ENCODE measurements at places on chromosomes 1 and 21. TPM values are rescaled to one million over a fixed set of nuclear protein-coding genes. Genes with fewer than 3 reads are reported as not detected.
A peak's percentile ranks its signal among the peaks of the same experiment; 100 is the strongest.

- peak; percentile 97 for DNase-seq
- peaks cover 24% of the 10 kb centered on the region for H3K36me3 ChIP-seq
- peaks cover 89% of the 10 kb centered on the region for H3K4me1 ChIP-seq
- no peaks in the 10 kb centered on the region for H3K27me3 ChIP-seq
- H3K27ac ChIP-seq: peak overlapping the region; percentile 99
- peak overlapping the region; percentile 67 for H3K4me3 ChIP-seq
Measured at GRCh38 chr1:21294266-21294989, 4.2 kb upstream of the ECE1 start.

DNA sequence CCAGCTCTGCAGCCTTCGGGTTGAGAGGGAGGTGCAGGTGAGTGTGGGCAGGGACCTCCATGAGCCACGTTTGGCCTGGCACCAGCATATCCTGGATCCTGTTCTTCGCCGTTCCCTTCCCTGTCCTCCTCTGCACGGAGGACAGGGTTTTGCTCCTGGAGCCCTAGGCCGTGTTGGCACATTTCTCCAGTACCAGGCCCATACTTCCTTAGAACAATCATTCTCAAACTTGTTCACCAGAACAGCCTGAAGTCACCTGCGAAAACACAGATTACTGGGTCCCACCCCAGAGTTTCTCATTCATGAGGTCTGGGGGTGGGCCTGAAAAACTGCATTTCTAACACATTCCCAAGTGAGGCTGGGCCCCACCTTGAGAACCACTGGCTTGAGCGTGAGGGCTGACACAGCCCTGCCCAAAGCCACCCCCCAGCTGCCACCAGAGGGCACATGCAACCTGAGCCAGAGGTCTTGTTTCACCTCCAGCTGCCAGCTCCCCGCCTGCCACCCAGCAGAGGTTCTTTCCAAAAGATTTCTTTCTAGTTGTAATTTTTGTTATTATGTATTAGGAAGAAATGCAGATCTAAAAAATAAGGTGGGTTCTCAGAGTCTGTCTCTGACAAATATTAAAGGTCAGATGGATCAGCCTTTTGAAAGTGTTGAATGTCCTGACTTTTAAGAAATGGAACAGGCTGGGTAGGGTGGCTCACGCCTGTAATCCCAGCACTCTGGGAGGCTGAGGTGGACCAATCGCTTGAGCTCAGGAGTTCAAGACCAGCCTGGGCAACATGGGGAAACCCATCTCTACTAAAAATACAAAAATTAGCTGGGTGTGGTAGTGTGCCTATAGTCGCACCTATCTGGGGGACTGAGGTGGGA is 39.6 kb upstream of the LDLRAP1 start:
- no peak overlapping the region for H3K4me3 ChIP-seq
- H3K27ac ChIP-seq: peak overlapping the region; percentile 65
- no peaks in the 10 kb centered on the region for H3K36me3 ChIP-seq
- DNase-seq: peak; percentile 86

DNA sequence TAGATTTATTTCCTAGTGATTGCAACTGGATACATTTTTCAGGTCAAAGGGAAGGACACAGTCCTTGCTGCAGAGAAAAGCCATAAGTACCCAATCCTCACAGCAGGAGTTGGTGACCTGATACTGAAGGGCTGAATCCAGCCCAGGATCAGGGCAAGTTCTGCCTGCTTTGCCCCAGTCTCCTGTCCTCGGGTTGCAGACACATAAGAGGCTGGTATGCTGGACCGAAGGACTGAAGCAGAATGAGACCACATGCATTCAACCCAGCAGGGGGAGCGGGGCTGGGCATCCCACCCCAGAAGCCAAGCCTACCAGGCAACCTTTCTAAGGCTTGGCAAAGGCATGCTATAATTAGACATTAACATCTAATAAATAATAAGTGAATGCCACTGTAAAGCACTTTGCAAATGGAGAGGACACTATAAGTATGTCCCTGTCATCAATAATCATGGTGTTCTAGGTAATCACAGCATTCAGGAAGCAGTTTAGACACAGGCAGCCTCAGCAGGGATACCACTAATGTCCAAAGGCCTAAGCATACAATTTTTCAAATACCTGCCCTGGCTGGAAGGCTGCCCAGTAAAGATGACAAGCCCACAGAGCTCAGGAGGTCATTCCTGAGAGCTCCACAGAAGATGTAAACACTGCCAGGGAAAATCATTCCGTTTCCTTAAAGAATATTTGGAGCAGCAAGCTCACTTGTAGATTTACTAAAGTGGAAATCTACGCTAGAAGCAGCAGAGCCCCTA is 47.6 kb downstream of the KRTAP19-8 start:
- H3K27ac ChIP-seq: no peak overlapping the region
- DNase-seq: no peak
- H3K27me3 ChIP-seq: no peaks in the 10 kb centered on the region
- no peaks in the 10 kb centered on the region for H3K4me1 ChIP-seq
- no peak overlapping the region for H3K4me3 ChIP-seq

DNA sequence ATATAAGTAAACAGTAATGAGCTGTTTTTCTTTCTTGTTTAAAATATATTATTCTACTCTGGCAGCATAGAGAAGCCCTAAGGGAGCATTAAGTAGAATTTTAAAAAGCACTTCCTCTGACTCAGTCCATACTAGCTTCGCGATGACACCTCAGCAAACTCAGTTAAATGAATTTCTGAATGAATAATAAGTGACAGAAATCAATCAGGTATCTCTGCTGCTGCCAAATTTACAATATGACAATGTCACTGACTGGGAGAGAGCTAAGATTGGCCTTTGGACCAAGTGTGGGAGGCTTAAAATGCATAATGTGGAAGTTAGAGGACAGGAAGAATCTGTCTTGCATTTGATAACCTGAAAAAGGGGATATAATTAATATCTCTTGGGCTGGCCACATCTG is 296.1 kb downstream of the HHIPL2 start:
- H3K36me3 ChIP-seq: no peaks in the 10 kb centered on the region
- peaks cover 15% of the 10 kb centered on the region for H3K4me1 ChIP-seq
- no peak for DNase-seq
- H3K4me3 ChIP-seq: no peak overlapping the region
- no peaks in the 10 kb centered on the region for H3K27me3 ChIP-seq
- H3K27ac ChIP-seq: no peak overlapping the region

DNA sequence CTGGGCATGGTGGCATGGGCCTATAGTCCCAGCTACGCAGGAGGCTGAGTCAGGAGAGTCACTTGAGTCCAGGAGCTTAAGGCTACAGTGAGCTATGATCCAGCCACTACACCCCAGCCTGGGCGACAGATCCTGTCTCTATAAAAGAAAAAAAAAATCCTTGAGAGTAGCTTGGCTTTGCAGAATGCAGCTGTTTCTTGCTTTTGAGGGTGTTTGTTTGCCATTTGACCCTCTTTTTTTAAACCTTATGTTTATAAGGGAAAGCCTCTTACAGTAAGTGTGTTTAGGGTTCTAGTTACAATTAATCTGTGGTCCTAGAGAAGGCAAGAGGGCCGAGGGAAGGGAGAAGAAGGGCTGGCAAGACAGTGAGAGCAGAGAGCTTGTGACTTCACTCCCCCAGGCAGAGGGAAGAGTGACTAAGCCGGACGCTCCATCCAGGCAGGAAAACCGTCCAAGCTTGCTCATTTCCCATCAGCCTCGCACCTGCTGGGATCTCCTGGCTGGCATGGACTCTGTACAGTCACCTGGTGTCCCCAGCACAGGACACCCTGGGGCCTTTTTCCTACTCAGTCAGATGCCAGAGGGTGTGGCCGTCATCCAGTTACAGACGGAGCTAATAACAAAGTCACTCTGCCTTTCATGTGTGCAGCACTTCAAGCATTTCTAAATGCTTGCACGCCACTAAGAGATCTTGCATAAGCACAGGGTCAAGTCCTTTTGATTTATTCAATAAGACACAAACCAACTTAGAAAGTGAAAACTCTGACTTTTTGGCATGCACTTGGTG is 55.5 kb upstream of the PSEN2 start:
- H3K4me3 ChIP-seq: no peak overlapping the region
- peaks cover 8% of the 10 kb centered on the region for H3K4me1 ChIP-seq
- H3K27me3 ChIP-seq: no peaks in the 10 kb centered on the region
- no peak for DNase-seq
- no peak overlapping the region for H3K27ac ChIP-seq

- H3K4me3 ChIP-seq: no peak overlapping the region
- DNase-seq: no peak
- peaks cover 3% of the 10 kb centered on the region for H3K27me3 ChIP-seq
- no peak overlapping the region for H3K27ac ChIP-seq
- peaks cover 15% of the 10 kb centered on the region for H3K36me3 ChIP-seq
- H3K4me1 ChIP-seq: peaks cover 43% of the 10 kb centered on the region
Measured at GRCh38 chr1:23561813-23562100, 2.5 kb upstream of the ID3 start.

GRCh38 chr1:169245706-169246105 is 121.9 kb downstream of the NME7 start:
- H3K4me3 ChIP-seq: no peak overlapping the region
- no peak overlapping the region for H3K27ac ChIP-seq
- no peaks in the 10 kb centered on the region for H3K27me3 ChIP-seq
- no peaks in the 10 kb centered on the region for H3K36me3 ChIP-seq
- no peaks in the 10 kb centered on the region for H3K4me1 ChIP-seq

- no peaks in the 10 kb centered on the region for H3K4me1 ChIP-seq
- no peak overlapping the region for H3K27ac ChIP-seq
- H3K4me3 ChIP-seq: no peak overlapping the region
- H3K27me3 ChIP-seq: no peaks in the 10 kb centered on the region
- no peaks in the 10 kb centered on the region for H3K36me3 ChIP-seq
Measured at GRCh38 chr1:225607355-225607754, 45.6 kb downstream of the ENAH start.

- H3K4me3 ChIP-seq: no peak overlapping the region
- no peak for DNase-seq
- no peak overlapping the region for H3K27ac ChIP-seq
- H3K36me3 ChIP-seq: no peaks in the 10 kb centered on the region
- peaks cover 18% of the 10 kb centered on the region for H3K27me3 ChIP-seq
Measured at GRCh38 chr1:47471163-47471562, 33.3 kb downstream of the FOXD2 start.

DNA sequence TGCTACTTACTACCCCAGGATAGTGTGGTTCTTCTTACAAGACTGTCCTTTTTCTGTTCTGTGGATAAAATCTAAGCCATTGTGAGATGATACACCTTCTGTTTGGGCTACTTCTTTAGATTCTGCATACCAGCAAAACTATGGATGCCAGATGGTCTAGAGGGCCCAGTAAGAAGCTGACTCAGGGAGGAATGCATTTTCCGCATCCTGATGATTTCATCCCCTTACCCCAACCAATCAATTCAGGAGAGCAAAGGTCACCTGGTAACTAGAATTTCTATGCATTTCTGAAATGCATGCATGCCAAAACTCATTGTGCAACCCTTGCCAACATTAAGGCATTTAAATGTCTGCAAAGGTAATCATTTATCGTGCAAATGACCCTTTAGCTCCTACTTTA is 285.7 kb upstream of the ZP4 start:
- no peaks in the 10 kb centered on the region for H3K27me3 ChIP-seq
- DNase-seq: no peak
- no peaks in the 10 kb centered on the region for H3K4me1 ChIP-seq
- H3K4me3 ChIP-seq: no peak overlapping the region
- H3K36me3 ChIP-seq: no peaks in the 10 kb centered on the region
- no peak overlapping the region for H3K27ac ChIP-seq

DNA sequence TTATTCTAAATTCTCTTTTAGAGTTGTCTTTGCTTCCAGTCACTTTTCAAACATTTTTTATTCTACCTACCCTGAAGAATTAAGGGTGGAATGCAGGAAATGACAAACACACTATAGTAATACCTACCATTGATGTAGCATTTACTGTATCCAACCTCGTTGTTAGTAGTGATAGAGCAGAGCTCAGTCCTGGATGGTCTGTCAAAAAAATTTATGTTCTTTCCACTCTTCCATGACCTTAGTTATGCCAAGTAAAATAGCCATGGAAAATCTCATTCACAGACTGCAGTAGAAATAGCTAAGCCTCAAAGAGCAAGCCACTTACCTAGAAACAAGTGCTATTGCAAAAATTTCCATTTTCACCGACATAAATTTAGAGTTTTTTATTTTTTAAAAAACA is 74.6 kb downstream of the CRB1 start:
- no peaks in the 10 kb centered on the region for H3K27me3 ChIP-seq
- H3K4me3 ChIP-seq: no peak overlapping the region
- no peak for DNase-seq
- H3K27ac ChIP-seq: no peak overlapping the region
- H3K4me1 ChIP-seq: peaks cover 3% of the 10 kb centered on the region

DNA sequence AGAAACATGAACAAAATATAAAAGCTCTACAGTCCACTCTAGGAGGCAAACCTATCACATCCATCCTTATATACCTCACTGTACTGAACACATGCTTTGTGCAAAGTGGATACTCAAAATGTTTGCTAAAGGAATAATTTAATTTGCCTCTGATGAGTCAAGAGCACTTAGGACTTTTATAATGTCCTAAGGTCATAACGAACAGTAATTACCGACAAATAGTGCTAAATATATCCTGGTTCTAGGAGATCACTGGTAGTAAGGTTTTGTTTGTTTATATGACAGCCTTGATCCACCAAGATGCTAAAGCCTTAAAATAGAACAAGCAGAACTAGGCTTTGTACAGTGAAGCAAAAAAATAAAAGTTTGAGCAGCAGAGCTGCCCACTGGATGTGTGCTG is 70.6 kb downstream of the GADD45A start:
- no peak overlapping the region for H3K27ac ChIP-seq
- no peak overlapping the region for H3K4me3 ChIP-seq
- H3K4me1 ChIP-seq: no peaks in the 10 kb centered on the region
- DNase-seq: no peak
- peaks cover 4% of the 10 kb centered on the region for H3K27me3 ChIP-seq

DNA sequence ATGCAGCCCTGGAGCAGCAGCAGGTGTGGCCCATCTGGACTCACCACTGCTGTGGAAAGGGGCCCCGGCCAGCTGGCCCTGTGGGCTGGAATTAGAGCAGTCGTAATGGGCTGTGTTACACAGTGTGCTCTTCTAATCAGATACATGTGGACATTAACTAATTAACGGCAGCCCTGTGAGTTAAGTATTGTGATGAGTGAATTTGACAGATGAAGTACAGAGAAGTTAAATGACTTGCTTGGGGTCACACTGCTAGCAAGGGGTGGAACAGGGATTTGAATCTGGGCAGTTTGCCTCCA is 58.6 kb downstream of the MDM4 start:
- H3K36me3 ChIP-seq: peaks cover 15% of the 10 kb centered on the region
- H3K4me1 ChIP-seq: peaks cover 19% of the 10 kb centered on the region
- H3K27ac ChIP-seq: no peak overlapping the region
- no peak overlapping the region for H3K4me3 ChIP-seq
- no peak for DNase-seq

DNA sequence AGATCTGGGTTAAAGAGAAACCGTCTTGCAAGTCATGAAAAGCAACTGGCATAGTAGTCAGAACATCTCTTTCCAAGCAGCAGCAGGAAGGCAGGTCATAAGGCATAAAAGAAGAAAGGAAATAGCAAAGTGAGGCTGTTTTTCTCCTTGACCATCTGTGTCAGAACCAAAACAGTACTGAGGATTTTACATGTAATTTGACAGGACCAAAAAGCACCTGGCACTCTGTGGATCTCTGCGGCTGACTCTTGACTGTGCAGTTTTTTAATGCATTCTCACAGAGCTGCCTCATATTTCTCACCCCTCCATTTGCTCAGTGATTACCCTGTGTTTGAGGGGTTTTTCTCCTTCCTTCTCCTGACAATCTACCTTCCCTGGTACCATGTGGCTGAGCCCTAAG is 17.7 kb downstream of the TBX15 start:
- no peak for DNase-seq
- H3K4me3 ChIP-seq: no peak overlapping the region
- H3K27ac ChIP-seq: no peak overlapping the region
- no peaks in the 10 kb centered on the region for H3K36me3 ChIP-seq

The OR2L8 gene
- not detected for total RNA-seq

The SMIM11 gene
- 16.5 TPM for total RNA-seq

The RXRG gene
- total RNA-seq: not detected

The TNFRSF9 gene
- total RNA-seq: 10.5 TPM

The RGSL1 gene
- total RNA-seq: not detected

The NTNG1 gene
- total RNA-seq: not detected

The IGSF21 gene
- not detected for total RNA-seq

The TGFB2 gene
- not detected for total RNA-seq

The KCNT2 gene
- total RNA-seq: not detected

The CAPN9 gene
- not detected for total RNA-seq

Data from activated naive CD4-positive, alpha-beta T cell treated with anti-CD3 and anti-CD28 coated beads for 36 hours (primary cell).